ENCODE measurements at places on chromosomes 11 and 22. TPM values are rescaled to one million over a fixed set of nuclear protein-coding genes. Genes with fewer than 3 reads are reported as not detected.
A peak's percentile ranks its signal among the peaks of the same experiment; 100 is the strongest.

DNA sequence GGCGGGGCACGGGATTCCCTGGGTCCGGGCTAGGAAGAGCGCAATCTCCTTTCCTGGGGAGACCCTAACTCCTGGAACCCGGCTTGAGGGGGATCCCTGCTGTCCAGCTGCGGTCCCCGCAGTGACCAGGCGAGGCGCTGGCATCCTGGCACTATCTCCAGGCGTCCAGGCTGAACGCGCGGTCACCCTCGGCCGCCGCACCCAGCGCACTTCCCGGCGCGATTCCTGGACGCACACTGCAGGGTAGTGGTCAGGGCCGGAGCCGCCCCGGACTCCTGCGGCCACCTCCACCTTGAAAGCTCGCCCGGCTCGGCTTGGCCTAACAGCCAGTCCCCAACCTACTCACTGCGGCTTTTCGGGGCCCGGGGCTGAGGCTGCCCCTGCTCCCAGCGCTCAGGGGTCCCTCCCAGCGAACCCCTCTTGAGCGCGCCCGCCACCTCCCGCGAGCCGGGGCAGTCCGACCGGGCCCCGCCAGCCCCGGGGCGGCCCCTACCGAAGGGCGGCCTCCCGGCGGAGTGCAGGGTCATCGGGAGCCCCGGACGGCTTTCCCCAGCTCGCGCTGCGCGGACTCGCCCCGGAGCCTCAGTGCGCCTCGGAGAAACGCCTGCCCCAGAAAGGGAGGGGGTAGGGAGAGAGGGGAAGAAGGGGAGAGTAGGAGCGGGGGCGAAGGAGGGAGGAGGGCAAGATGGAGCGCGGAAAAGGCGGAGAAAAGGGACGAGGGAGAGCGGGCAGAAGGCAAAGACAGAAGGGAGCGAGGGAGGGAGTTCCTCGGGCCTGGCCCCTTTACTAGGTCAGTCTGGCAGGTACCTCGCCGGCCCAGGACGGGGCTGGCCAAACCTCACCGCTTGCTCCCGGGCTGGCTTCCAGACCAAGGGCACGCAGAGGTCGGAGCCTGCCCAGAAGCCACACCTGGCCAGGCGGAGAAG, 1.0 kb downstream of the POU2AF3 start:
- no peaks in the 10 kb centered on the region for H3K36me3 ChIP-seq
- peak; percentile 89 for DNase-seq
- H3K4me3 ChIP-seq = peak overlapping the region; percentile 70
- H3K4me1 ChIP-seq = peaks cover 42% of the 10 kb centered on the region

GRCh38 chr11:19173004-19173689, 28.6 kb downstream of the CSRP3 start:
- no peak for DNase-seq
- H3K36me3 ChIP-seq = peaks cover 14% of the 10 kb centered on the region
- no peaks in the 10 kb centered on the region for H3K4me1 ChIP-seq
- H3K27me3 ChIP-seq = no peaks in the 10 kb centered on the region

GRCh38 chr11:36009473-36009872, 65.6 kb downstream of the LDLRAD3 start:
- no peak for DNase-seq
- peaks cover 23% of the 10 kb centered on the region for H3K4me1 ChIP-seq
- no peaks in the 10 kb centered on the region for H3K36me3 ChIP-seq
- no peak overlapping the region for H3K4me3 ChIP-seq
- H3K27ac ChIP-seq = peak overlapping the region; percentile 41
- H3K27me3 ChIP-seq = no peaks in the 10 kb centered on the region

GRCh38 chr22:42187646-42188045, 57.0 kb upstream of the CYP2D6 start:
- DNase-seq = no peak
- H3K27ac ChIP-seq = no peak overlapping the region
- H3K27me3 ChIP-seq = no peaks in the 10 kb centered on the region

GRCh38 chr11:66937193-66937733, 20.9 kb downstream of the PC start:
- H3K4me3 ChIP-seq = no peak overlapping the region
- no peaks in the 10 kb centered on the region for H3K36me3 ChIP-seq
- no peak for DNase-seq
- no peaks in the 10 kb centered on the region for H3K27me3 ChIP-seq

GRCh38 chr11:7160814-7161489, 72.2 kb downstream of the RBMXL2 start:
- no peak overlapping the region for H3K4me3 ChIP-seq
- H3K4me1 ChIP-seq = no peaks in the 10 kb centered on the region
- no peaks in the 10 kb centered on the region for H3K27me3 ChIP-seq
- no peak for DNase-seq
- no peak overlapping the region for H3K27ac ChIP-seq

DNA sequence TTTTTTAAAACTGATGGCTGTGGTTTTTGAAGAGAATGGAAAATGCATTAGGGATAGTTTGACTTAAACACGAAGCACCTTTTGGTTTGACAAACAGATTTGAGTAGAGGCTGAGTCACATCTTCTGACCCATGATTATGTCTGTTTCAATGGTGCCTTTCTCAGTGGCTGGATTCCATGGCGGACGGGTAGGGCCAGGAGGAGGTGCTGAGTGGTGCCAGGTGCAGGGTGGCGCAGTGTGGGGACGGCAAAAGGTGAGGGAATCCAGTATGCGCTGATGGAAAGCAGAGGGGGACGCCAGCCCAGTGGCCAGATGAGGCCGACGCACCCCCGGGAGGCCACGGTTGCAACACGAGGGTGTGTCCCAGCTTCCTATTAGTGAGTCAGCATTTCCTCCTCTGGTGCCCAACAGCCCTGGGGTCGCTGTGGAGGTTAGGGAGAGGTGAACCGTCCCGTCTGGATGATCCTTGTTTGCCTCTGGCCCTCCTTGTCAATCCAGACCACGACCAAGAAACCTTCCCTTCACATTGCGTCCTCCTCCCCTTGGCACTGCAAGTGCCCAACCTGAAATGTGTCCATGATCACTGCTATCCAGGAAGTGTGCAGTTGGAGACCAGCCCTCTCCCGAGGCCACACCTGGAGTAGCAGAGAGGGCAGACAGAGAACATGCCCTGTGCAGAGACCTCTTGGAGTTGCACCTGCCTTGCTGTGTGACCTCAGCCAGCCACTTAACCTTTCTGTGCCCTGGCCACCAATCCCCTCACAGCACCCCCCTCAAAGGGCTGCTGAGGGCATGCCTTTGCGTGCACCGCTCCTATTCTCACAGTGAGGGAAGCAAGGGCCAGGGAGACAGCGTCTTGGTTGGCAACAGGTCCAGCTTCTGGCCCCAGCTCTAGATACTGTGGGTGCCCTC, 32.5 kb upstream of the ATXN10 start:
- H3K4me3 ChIP-seq = no peak overlapping the region
- H3K4me1 ChIP-seq = peaks cover 10% of the 10 kb centered on the region
- peaks cover 49% of the 10 kb centered on the region for H3K27me3 ChIP-seq
- no peaks in the 10 kb centered on the region for H3K36me3 ChIP-seq
- DNase-seq = no peak

- peaks cover 17% of the 10 kb centered on the region for H3K4me1 ChIP-seq
- no peak overlapping the region for H3K4me3 ChIP-seq
- H3K27ac ChIP-seq = no peak overlapping the region
- DNase-seq = no peak
- no peaks in the 10 kb centered on the region for H3K27me3 ChIP-seq
Measured at GRCh38 chr22:44196731-44197131, 16.0 kb downstream of the PARVG start.

MB gene
- not detected for total RNA-seq

WNT7B gene
- total RNA-seq = not detected

IFITM2 gene
- total RNA-seq = 92.2 TPM

OR5T2 gene
- total RNA-seq = not detected
